ENCODE measurements at places on chromosomes 11 and 22.

DNA sequence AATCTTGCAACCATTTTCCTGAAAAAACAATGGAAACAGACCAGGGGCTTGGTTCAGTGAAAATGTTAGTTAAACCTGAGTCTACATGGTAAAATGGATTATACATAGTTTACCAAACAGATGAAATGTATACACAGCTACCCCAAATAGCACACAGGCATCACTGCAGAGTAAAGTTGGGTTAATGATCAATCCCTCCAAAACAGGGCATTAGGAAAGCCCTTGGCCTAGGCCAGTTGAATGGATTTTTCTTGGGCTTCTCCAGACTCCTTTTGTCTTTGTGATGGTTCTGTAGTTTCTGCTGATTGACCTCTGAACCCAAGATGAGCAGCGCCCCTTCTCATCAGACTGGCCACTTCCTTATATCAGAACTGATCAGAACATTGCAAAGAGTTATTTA, 173.5 kb downstream of the RRAS2 start:
- no peak for DNase-seq

- no peak for DNase-seq
Observed at GRCh38 chr11:7473717-7474116, 11.6 kb upstream of the OLFML1 start.

DNA sequence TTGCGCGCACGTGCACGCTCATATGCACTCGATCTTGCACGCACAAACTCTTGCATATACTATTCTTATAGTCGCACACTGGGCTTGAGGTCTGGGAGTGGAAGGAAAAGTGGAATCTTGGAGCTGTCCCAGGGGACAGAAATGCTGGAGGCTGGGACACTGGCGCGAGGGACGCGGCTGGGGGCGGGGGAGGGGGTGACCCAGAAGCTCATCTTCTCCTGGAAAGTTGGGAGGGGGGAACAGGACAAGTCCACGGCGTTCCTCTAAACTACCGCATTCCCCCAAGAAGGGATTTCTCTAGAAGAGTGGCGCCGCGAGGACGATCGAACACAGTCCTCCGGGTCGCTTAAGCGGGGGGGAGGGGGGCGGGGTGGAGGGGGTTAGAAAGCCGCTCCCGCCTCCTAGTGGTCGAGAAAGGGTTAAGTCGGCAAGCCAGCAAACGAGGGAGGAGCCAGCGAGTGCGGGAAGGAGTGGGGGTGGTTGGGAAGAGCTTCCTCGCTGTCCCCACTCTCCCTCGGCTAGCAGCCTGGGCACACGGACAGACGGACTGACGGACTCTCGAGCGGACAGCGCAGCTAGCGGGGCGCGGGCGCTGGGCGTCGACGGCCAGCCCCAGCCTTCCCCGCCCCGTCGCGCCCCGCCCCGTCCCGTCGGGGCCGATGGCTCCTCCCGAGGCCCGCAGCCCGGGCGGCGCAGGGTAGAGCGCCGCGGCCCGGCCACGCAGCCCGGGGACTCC, at the start of gene RTN4RL2:
TSS of gene RTN4RL2 (plus strand) at position 507 of the 736 bp plus-strand sequence. CDS start 338 bp downstream, outside the sequence.
- DNase-seq, result peak; percentile 49

DNA sequence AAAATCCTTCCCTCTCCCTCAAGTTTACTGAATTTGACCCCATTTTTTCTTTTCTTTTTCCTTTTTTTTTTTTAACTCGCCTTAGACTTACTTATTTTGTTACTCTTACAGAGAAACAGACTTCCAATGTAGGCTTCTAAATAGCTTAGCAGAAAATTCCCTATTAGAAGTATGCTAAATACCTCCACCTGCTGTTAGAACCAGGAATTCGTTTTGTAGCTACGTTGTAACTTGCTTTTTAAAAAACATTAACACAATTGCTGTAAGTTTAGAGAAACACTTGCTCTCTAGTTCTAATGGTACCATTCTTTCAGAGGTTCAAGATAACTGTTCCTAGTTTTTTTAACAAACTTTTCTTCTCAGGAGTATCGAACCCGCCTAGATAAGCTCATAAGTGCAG, 324.2 kb downstream of the DCDC1 start:
- no peak for DNase-seq

GRCh38 chr11:118928870-118929500, 3.3 kb upstream of the BCL9L start:
- no peak for DNase-seq

DNA sequence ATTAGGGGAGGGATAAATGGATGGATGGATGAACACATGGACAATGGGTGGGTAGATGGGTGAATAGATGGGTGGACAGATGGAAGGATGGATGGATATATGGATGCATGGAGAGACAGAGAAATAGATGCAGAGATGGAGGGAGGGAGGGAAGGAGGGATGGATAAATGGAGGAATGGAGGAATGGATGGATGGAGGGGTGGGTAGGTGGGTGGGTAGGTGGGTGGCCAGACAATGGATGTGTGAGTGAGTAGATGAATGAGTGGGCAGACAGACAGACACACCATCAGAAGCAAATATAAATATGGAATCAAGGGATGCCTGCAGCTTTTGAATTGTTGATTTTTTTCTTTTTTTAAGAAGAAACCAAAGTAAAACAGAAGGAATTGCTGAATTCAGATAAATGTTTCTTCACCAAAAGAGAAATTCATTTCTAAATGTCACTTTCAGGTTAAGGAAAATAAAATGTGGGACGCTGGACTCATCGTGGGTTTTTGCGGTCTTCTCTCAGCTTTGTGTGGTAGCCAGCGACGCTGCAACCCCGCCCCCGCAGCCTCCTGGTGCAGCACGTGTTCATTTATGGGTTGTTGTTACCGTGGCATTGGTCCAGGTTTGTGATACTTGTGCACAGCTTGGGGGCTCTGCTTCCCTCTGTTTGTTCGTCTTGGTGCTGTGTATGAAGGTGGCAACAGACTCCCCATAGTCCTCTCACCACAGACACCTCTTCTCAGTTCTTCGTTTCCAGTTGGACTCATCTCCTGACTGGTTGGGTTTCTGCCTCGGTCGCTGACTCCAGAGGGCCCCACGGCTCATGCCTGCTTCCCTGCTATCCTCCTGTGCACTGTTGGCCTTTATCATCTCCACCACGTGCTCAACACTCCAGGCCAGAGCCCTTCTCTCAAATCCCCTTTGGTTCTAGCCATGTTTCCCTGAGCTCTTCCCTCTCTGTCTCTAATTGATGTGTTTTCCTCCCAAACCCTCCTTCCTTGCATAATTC, 76.4 kb downstream of the CDKN1C start:
- no peak for DNase-seq

DNA sequence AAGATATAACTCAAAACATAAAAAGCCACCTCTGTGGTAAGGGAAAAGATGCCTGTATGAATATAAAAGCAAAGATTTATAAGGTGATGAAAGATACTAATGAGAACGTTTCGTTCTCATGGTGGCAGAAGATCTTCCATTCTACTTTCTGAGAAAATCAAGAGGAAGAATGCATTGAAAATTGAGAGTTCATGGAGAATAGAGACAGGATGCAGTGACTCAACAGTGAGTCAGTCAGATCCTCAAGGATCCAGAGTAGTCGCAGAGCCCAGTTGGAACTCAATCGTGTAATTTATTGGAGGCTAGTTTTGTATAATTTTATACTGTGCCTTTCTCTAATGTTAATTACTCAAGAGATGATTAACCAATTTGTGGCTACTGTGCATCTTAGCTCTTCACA, 73.3 kb downstream of the ENTHD1 start:
- DNase-seq, result no peak

DNA sequence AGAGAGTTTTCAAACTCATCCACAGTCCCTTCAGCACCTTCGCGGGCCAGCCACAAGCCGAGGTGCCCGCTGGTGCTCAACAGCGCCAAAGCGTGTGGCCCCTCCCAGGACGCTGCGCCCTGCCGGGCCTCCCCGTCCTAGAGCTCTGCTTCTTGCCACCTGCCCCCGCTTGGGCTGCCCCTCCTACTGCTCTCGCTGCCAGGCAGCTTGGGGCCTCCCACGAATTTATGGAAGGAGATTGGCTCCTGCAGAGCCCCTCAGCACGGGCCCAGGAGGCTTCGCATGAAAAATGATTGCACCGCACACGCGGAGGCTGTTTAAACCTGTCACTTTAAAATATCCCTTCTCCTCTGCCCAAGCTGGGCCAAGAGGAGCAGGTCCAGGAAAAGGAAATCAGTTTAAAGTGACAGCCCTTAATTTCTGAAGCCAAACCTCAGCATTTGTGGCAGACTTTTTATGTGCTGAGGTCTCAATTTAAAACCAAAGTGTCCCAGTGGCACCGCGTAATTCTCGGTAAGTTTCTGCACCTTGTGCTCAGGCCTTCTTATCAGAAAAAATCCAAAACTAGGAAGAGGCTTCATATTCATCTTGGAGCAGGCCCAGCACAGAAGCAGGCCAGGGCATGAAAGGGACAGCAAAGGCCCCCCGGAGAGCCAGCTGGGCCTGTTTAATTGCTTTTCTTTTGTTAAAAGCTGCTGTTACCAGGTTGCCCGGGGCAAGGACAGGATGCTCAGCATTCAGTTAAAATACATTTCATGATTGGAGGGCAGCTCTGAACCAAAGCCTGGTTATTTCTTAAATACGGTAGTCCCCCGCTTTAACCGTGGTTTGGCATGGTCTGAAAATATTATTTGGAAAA, 303.6 kb downstream of the OPCML start:
- no peak for DNase-seq

- peak; percentile 26 for DNase-seq
Observed at GRCh38 chr22:19121631-19122142, 525 bp downstream of the DGCR2 start.

DNA sequence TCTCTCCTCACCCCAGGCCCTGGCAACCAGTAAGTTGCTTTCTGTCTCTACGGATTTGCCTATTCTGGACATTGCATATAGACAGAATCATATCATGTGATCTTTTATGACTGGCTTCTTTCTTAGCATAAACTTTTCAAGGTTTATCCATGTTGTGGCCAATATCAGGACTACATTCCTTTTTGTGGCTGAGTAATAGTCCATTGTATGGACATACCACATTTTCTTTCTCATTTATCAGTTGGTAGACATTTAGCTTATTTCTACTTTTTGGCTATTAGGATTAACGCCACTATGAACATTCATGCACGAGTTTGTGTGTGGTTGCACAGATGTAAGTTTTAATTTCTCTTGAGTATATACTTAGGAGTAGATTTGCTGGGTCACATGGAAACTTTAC, 35.7 kb downstream of the ARFGAP3 start:
- DNase-seq, result no peak

DNA sequence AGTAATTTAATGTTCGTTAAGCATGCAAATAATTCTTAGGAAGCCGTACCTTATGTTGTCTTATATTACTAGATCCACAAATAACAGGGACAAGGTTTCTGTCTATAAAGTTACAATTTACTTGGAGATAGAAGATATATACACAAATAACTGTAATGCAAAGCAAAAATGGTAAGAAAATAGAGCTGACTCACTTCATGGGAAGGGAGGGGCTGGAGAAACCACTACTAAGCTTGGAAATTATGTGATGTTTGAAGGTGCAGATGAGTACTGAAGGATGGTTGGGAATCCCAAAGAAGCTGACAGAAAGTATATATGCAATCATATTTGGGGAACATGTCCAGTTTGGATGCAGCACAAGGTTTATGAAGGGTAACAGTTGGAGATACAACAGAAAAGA, 4.0 kb downstream of the NPAT start:
- DNase-seq, result no peak

GRCh38 chr11:9180784-9181183, 84.4 kb downstream of the DENND5A start:
- no peak for DNase-seq
